Activated T-helper 1 cell treated with anti-CD3 and anti-CD28 coated beads, Interleukin-12 subunit alpha, Interleukin-12 subunit beta, Interleukin-2, Interleukin-4 antibody, amounts not matched to agents 30 ng/mL and 10 ng/mL and 1 ng/mL, durations not matched to agents 14 hours and 24 hours and 36 hours (primary cell): ENCODE measurements at places on chromosomes 1 and 21. TPM values are rescaled to one million over a fixed set of nuclear protein-coding genes. Genes with fewer than 3 reads are reported as not detected.

TRIM67 gene
- total RNA-seq, result not detected in 2 replicates

DNA sequence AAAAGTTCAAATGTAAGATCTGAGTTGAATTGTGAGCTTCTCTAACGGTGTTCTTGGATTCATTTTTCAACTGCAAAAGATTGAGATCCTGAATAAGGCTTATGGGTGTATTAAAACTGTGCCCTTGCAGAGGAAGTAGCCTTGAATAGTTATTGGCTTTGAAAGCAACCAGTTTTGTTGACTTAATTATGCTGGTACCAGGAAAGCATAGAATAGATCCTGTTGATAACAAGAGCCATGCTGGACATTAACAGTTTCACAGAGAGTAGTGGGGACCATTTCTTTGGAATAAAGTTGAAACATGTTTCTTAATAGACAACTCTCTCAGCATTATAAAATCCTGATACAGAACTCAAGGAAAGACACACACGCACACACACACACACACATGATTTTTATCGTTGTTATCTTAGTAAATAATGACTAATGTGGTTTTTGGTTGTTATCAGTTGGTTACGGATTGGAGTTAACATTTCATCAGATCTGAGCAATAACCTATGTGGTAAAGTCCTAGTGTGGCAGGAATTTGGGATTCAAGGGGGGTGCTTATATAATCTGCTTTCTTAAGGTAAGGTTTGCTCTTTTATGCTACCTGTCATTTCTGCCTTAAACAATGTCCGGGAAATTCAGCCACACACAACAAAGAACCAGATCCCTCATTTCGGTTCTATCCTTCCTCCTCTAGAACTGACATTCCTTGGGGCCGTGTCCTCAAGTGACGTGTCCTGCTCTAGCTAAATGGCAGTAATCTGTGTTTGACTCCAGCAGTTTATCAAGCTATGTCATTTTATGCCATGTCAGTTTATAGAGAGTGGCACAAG is 330.9 kb downstream of the CHRM3 start:
- no peak for DNase-seq

CYP4A22 gene
- total RNA-seq, result not detected in 2 replicates

DNA sequence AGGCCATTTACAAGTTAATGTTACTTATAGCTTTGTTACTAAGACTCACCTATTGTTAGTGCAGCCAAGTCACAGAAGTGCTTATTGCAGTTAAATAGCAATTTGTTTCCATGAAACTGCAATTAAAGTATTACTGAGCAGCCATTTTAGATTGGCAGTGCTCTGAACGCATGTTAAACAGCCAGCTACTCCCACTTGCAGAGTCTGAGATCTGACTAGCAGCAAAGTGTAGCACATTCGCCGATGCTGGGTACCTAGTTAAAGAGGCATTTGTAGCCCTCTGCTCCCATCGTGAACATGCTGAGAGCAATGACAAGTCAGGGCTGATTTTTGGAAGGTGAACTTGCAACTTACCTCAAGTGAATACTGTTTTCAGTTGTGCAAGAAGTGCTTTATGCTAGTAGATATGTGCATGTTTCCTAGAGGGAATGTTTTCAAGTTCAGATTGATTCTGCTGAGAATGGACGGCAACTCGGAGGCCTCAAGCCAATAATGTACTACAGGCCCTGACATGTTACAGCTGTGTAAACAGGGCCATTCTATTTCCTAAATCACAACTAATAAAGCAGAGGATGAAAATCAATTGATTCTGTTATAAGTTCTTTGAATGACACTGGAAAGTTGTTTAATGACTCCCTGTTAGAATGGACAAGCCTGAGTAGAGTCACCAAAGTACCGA is 19.8 kb downstream of the LMO4 start:
- DNase-seq, result no peak

- no peak for DNase-seq
These were observed 34.5 kb downstream of the NTNG1 start for GRCh38 chr1:107175102-107175909.

DNA sequence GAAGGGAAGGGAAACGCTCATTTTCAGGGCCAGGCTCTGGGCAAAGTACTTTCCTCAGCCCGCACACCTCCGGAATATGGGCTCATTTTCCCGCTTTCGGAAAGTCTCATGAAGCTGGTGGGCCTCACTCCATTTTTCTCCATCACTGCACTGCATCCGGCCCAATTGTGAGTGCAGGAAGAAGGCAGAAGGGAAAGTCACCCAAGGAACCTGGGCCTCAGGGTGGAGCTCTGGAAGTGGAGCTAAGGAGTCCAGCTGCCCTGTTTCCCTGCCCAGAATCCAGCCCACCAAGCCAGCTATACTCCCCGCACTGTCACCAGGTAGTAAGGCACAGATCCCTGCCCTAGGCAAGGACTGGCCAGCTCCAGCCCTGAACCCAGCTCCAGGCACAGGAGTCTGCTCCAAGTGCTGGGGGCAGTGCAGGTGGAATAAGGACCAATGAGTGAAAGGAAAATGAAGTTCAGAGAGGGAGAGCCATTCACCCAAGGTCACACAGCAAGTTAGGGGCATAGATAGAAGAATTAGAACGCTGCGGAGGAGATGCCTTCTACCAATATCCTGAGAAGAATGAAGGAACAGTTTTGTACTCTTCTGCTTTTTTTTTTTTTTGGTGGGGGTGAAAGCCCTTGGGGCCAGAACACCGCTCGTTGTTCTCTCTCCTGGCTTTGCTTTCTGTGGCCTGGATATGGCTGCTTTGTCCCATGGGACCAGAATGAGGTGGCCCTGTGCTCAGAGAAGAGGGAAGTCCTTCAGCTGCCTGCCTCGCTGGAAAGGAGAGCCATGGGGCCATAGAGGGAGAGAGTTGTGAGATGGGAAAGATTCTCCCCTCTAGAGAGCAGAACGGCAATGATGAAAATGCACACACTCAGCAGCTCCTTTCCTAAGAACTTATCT is 10.0 kb downstream of the LRP8 start:
- DNase-seq, result no peak

- DNase-seq, result no peak
These were observed 90.5 kb downstream of the NUF2 start for GRCh38 chr1:163412221-163412620.

SH3BGR gene
- 0.73 and 1.7 TPM in 2 replicates for total RNA-seq

BACE2 gene
- 0.81 and 1.8 TPM in 2 replicates for total RNA-seq

- no peak for DNase-seq
These were observed 410 bp downstream of the TXNDC12 start for GRCh38 chr1:52054496-52055065.

ASPM gene
- total RNA-seq, result 26.8 and 27.5 TPM in 2 replicates

- DNase-seq, result no peak
These were observed 139.9 kb downstream of the DHRS3 start for GRCh38 chr1:12477936-12478611.

DNA sequence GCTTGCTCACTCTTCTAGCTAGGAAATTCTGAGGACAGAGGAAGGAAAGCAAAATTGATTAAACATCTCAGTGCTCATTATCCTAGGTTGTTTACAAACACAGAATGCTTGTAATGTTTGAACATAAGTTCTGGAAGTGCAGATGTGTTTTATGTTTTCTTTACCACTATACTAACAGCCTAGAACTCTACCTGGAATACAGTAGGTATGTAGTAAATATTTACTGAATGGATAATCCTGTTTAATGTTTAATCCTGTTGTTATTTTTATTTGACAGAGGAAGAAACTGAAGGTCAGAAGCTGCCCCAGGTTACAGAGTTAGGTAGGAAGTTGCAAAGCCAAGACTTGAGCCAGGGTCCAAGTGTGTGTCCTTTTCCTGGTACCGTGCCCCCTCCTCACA is 6.1 kb downstream of the MTOR start:
- no peak for DNase-seq

- no peak for DNase-seq
These were observed 35.0 kb downstream of the ENAH start for GRCh38 chr1:225617956-225618355.

CELA2A gene
- total RNA-seq, result not detected in 2 replicates

GRCh38 chr1:91282695-91283420 is 121.8 kb downstream of the HFM1 start:
- peak; percentile 7 for DNase-seq

DNA sequence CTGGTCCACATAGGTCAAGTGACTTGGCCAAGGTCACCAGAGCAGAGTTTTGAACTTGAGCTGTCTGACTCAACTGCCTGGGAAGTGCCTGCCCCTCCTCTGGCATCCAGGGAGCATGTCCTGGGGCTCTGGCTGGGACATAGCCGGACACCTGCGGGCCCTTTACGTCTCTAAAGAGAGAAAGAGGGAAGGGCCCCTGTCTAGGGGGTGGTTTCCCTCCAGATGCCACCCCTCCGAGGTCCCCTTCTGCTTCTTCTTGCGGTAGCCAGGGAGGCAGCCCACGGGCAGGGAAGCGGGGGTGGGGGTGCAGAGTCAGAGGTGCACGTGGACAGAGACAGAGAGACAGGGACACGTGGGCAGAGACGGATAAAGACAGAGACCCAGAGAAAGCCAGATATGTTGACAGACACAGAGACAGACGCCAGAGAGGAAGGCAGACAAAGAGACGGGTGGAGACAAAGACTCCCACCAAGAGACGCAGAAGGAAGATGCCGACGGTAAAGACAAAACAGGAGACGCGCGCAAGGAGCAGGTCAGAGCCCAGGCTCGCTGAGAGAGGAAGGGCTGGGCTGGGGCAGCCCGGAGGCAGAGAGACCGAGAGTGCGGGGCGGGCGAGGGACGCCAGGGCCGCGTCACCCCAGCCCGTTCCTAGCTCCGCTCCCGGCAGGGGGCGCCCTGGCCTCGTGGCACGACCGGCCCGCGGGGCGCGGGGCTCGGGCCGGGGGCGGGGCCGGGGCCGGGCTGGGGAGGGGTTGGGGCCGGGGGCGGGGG is 458 bp upstream of the ALPL start:
- peak; percentile 51 for DNase-seq

DNA sequence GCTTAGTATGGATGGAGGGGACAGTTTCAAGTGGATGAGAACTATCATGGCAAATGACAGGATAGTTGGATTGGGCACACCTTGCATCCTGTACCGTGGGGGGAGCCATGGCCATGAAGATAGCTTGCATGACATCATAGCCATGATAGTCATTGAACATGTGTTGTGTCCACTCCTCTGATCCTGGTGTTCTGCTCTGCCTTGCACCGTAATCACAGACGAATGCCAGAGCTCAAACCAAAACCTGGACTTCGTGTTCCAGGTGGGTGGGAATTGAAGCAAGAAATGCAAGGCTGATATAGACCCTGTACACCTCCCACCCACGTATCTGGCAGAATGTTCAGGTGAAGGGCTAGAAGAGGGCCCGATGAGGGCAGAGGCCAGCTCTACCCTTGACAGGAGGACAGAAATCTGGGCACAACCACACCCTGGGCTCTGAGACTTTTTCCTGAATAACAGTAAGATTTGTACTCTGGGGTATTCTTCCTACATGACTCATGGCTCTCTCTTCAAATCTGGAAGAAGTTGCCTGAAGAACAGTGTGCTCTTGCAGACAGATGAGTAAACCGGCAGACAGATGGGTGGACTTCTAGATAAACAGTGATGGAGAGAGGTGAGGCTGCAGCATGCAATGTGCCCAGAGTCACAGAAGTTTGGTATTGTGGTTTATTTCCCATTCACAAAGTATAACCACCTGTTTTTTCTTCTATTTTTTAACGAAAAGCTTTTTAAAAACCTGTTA is 45.0 kb downstream of the KCNJ6 start:
- no peak for DNase-seq

ELOVL1 gene
- 81.8 and 85.7 TPM in 2 replicates for total RNA-seq

S100A7 gene
- not detected in 2 replicates for total RNA-seq

MR1 gene
- 16.6 and 17.6 TPM in 2 replicates for total RNA-seq

CFHR1 gene
- not detected in 2 replicates for total RNA-seq

DNA sequence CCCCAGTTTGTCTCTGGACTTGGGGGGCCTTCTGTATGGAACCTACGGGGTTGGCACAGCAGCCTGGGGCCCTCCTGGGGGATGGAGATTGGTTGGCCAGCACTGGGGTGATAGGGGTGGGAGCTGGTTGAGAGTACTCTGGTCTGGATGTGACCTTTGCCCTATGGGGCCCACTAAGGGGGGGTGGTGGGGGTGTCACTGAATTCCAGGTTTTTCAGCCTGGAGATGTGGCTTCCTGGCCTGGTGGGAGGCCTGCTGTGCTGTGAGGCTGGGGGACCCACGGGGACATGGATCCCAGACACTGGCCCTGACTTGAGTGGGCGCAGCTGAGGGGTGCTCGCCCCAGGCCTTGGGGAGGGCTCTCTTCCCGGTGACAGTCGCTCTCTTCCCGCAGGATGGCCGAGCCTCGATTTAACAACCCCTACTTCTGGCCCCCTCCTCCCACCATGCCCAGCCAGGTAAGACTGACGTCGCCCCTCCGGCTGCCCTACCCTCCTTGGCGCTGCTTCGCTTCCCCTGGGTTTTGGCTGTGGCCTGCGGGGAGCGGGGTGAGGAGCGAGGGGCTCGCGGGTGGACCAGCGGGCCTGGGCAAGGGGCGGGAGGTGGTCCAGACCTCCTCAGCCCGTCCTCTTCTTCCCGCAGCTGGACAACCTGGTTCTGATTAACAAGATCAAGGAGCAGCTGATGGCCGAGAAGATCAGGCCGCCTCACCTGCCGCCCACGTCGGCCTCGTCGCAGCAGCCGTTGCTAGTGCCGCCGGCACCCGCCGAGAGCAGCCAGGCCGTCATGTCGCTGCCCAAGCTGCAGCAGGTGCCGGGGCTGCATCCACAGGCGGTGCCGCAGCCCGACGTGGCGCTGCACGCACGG is 19.6 kb downstream of the ZNF362 start:
- DNase-seq, result no peak

DNA sequence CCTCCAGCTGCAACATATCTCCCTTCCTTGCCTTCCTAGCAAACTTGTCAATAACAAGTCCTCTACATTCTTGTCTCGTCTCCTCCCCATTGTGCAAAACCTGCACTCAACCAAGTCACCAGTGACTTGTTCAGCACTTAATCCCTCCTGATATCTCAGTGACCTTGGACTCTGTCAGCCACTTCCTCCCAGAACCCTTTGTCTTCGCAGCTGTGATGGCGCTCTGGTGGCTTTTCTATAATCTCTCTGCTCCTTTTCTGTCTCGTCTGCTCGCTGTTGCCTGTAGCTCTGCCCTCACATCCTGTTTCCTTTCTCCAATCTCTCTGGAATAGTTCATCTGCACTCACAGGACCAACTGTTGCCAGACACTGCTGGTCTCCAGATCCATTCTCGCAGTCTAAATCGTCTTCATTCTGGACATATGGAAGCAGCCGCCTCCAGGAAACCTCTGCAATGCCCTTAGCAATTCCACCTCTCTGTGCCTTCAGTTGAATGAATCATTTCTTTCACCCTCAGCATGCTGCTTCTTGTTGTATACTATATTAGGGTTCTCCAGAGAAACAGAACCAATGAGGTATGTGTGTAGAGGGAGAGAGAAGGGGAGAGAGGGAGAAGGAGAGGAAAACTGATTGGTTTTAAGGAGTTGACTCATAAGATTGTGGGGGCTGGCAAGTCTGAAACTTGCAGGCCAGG is 17.4 kb upstream of the IFNAR2 start:
- DNase-seq, result no peak

GRCh38 chr1:28517649-28517999 is 11.8 kb downstream of the RCC1 start:
- DNase-seq, result no peak
